ENCODE measurements at places on chromosomes 13 and 19. TPM values are rescaled to one million over a fixed set of nuclear protein-coding genes. Genes with fewer than 3 reads are reported as not detected.

Gene STOML3
- total RNA-seq = not detected

Gene KISS1R
- total RNA-seq = 0.39 TPM

Gene HSD17B14
- total RNA-seq = 4.6 TPM

Gene TPTE2
- total RNA-seq = not detected

Gene TNFSF13B
- total RNA-seq = 1.3 TPM

Gene ZNF28
- 6.5 TPM for total RNA-seq

All from epithelial cell of alveolus of lung (primary cell).